Retina (tissue), 1 donor: ENCODE measurements at places on chromosomes 6 and 20.

DNA sequence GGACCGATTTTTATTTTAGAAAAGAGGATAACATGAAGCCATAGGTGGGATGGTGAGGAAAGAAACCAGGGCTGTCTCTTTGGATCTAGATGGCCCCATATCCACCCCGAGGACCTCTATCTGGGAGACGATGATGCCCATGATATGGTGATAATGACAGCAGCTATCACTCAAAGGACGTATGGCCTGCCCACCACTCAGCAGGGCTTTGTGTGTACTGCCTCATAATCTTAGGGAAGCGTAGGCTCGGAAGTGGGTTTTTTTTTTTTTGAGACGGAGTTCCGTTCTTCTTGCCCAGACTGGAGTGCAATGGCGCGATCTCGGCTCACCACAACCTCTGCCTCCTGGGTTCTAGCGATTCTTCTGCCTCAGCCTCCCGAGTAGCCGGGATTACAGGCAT, 8.2 kb upstream of the TAF8 start:
- no peak for DNase-seq

DNA sequence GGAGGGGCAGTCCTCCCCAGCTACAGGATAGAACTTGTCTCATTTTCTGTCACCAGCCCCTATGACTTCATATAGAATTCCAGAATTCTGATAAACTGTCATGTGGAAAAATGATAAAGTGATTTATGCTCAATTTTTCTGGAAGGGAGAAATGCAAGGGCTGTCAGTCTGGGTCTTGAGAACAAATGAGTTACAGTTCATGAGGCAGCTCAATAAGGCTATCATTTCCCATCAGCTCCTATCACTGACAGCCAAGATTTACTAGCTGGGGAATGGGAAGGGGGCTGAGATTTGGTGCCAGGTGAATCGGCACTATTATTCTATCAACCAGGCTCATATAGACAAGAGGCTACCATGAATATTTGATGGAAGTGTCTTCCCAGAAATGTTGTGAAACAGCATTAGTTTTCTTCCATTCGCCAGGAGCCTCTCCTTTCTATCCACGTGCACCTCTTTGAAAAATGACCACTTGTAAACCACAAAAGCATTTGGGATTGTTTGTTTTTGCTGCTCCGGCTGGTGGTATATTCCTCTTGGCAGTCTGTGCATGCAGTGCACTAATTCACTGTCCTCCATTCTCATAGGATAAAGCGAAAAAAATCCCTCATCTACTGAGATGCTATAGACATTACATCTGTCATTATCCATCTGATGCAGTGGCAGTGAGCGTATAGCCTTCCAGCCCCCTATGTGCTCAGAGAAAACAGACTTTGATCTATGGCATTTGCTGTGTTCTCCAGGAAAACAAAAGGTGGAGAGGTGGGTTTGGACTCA, 528.7 kb upstream of the RNF217 start:
- no peak for DNase-seq

DNA sequence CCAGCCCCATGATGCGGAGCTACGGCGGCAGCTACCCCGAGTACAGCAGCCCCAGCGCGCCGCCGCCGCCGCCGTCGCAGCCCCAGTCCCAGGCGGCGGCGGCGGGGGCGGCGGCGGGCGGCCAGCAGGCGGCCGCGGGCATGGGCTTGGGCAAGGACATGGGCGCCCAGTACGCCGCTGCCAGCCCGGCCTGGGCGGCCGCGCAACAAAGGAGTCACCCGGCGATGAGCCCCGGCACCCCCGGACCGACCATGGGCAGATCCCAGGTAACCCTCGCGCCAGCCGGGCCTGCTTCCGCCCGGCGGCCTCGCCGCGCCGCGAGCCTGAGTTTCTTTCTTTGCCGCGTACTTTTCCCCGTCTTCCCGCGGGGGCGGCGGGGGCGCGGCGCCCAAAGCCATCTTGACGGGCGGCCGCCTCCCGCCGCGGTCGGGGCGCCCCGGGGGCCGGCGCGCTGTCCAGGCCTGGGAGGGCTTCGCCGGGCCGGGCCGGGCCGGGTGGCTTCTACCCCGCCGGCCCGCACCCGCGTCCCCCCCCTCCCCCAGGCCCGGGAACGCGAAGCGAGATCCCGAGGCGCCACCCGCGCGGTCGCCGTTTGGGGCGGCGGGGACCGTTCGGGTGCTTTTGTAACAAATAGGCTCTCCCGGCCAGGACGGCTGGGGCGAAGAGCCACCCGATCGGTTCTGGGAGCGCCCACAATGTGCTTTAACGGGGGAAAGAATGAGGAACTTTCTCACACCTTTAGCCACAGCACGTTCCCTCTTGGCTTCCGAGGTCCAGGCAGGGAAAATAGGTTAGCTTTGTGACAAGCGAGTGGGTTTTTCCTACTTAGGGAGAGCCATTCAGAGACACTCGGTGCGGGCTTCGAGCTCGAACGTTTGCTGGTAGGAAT, 2.3 kb downstream of the ARID1B start:
- peak; percentile 77 for DNase-seq

DNA sequence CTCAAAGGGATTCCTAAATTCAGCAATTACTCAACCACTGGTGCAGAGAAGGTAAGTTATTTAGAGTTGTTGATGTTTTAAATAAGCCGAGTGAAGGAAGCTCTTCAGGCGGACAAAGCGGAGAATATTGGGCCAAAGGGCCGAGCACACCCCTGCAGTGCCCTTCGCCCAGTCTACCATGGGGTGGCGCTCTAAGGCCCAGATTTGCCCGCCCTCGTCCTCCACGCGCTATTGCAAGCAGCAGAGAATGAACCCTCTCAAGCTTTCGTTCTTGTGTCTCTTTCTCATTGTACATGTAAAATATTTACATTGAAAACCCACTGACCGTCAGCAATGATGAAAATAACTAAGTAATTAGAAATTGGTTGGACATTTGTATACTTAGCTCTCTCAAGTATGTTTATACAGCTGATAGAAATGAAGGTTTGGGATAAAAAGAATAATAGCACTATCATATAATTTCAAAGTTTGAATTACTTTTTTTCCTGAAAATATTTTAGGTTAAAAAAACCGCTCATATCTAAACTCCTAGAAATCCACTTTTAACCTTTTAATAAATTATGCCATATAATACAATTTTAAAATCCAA, 195.0 kb upstream of the CEP162 start:
- DNase-seq = peak; percentile 80

DNA sequence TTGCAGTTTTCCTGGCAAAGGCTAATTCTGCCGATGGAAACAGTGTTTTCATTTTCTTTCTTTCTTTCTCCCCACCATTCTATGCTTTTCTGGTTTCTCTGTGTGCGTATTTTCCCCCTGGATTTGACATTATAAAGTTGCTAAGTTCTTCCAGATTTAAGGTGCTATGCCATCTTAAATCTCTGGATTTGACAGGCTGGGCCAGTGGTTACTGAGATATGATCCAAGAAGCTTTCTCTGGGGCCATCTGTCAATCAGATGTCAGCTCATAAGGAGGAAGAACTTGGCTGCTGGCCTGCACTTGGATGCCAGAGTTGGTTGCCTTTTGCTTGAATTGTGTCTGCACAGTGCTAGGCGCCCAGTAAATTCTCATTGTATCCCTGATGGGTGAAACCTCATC, 39.7 kb downstream of the SLC2A10 start:
- no peak for DNase-seq

DNA sequence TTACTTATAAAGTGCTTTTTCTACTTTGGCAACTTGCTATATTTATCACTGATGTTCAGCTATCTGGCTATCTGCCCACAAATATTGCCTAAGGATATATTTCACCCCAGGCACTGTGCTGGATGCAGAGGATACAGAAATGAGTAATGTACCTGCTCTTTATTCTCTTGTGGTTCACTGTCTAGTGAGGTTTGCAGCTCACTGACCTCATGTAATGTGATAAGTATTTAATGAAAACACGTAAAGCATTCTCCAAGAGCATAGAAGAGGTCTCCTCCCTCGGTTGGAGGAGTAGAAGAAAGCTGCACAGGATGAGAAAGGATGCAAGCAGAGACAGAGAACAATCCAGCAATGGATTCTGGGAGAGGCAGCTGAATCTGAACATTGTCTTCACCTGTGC, 610.7 kb downstream of the CBLN4 start:
- no peak for DNase-seq

DNA sequence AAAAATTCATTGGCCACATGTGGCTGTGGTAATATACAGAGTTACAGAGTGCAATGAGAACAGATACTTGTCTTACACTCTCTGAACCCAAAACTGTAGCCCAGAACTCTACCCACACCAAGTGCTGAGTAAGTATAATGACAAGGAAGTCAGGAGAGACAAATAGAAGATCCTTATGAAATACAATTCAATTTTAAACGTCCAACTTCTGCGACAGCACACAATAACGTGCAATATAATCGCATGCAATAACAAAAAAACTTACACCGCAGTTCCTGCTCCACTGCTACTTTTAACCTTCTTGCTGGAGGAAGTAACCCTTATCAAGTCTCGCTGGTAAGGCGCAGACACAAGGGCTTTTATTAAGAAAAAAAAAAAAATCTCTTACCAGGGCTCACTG, 881 bp downstream of the SFT2D1 start:
- no peak for DNase-seq

DNA sequence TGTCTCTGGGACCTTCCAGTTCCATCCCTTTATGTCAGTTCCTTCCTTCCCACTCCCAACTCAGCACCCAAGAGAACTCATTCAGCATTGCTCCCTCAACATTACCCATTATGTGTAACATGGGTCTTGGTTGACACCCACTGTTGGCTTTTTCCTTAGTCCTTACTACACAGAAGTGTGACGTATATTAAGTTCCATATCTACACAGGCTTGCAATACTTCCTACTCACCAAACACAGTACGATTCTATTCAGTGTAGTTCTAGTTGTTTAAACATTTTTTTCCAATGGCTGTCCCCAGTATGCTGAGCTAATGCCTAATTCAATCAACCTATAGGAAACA, 37.7 kb downstream of the ARHGAP18 start:
- no peak for DNase-seq

DNA sequence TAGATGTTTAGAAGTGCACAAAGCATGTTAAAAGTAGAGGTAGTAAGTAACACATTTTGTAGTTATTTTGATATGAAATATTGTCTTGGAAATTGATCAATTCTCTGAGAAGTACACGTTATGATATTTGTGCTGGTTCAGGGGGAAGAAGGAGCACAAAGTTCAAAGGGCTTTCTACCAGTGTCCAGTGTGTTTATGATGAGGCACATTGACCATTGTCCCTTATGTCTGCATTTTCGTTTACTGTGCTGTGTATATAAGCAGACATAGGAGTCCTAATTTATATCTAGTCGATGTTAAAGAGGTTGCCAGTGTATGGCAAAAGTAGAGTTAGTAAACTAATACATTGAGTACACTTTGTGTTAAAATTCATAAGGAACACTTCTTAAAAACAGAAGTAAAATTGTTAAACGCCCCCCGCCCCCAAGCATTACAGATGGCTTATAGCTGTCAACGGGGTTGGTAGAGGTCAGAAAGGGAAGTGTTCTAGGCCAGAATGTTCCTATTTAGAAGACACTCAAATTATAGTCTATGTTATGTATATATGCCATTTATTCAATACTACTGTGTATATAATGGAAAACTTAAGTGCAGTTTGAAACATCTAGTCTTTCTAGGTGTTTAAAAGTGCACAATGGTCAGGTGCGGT, 13.3 kb upstream of the HMGN4 start:
- no peak for DNase-seq

- DNase-seq = no peak
These were observed 141.3 kb downstream of the FUT9 start for GRCh38 chr6:96157018-96157565.

DNA sequence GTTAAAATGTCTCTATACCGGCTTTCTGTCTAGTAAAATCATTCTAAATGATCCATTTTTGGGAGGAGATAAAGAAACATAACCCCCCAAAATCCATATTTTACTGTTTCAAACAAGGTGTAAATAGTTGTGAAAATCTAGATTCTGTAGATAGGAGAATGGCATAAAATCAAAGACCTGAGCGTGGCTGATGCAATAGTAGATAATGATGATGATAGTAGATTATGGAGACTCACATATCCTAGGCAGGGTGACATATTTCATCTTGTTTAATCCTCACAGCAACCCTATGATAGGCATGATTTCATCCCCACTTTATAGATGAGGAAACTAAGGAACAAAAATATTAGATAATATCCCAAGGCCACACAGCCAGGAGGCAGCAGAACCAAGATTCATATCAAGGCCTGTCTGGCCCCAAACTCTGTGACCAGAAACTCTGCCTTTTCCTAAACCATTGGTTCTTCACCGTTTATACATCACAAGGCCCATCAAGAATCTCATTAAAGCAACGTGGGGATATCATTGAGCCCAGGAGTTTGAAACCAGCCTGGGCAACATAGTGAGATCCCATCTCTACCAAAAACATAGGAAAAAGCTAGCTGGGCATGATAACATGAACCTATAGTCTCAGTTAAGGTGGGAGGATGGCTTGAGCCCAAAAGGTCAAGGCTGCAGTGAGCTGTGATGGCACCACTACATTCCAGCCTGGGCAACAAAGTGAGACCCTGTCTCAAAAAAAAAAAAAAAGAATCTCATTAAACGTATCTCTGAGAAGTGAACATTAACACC, 55.6 kb downstream of the BPIFB1 start:
- no peak for DNase-seq

- DNase-seq = peak; percentile 55
These were observed 35.2 kb upstream of the BCLAF1 start for GRCh38 chr6:136324686-136325380.

DNA sequence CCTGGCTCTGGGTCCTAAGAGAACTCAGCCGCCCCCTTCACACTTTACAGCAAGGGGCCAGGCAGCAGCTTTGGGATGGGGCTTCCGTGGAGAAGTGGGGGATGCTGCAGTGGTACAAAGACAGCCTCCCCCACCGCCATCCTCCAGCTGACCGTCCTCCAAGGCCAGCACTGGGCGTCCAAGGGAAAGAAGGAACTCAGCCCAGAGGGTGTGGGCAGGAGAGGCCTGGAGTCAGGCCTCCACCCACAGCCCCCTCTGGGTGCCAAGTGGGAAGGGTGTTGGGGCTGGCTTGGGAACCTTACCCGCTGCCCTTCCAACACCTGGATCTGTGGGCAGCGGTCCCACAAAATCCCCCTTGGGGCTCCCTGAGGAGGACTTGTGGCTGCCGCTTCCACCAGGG, 13.1 kb downstream of the STMN3 start:
- DNase-seq = no peak

DNA sequence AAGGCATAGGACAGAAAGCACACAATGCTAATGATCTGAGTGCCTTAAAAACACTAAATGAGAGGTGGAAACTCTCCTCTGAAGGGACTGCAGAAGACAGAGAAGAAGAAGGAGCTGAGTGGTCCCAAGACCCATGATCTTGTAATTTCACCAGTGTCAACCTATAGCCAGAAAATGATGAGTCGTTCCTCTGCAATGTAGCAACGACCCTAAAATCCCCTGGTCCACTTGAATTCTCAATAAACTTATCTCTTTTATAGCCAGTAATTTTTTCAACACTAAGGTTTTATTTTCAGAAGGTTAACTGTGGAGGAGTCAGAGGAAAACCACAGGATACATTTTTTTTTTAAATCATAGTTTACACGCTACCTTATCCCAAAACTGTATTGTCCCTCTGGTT, 490.6 kb upstream of the MARCKS start:
- DNase-seq = no peak

- DNase-seq = no peak
These were observed 165.7 kb upstream of the OLIG3 start for GRCh38 chr6:137659871-137660270.
